ENCODE measurements at places on chromosomes 6 and 20. TPM values are rescaled to one million over a fixed set of nuclear protein-coding genes. Genes with fewer than 3 reads are reported as not detected.

DNA sequence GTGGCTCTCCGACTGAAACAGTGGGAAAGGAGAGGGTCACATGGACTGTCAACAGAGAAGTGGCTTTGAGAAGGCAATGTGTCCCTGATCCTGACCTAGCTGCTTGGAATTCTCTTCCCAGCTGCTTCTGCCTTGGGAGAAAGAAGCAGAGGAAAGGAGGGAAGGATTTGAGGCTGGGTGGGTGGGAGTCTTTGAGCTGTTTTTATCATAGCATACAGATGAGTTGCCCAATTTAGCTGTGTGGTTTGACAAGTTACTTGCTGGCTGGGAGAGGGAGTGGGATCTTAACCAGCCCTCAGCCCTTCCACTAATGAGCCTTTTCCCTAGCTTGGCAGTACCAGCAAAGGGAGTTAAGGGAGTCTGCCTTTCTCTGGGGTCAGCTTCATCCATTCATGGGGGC, 51.1 kb upstream of the MYL9 start:
- H3K36me3 ChIP-seq: no peaks in the 10 kb centered on the region
- H3K4me3 ChIP-seq: no peak overlapping the region
- no peak for DNase-seq
- no peak overlapping the region for H3K27ac ChIP-seq

DNA sequence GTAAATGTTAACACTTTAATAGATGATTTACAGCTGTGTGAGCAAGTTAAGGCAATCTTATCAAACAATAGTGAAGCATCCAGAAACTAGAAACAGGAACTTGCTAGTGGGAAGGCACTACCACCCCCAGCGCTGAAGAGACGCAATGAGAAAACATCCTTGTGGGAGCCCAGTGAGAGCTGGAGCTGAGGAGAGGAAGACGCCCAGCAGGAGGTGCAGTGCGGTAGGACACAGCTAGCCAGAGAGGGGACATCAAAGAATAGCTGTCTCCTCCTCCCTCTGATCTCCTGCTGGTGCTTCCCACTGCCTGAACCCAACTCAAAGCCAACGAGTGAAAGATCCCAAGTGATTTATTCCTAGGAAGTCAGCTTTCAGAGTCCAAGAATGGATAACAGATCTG, 140.3 kb downstream of the COL12A1 start:
- peak; percentile 63 for DNase-seq
- H3K27ac ChIP-seq: no peak overlapping the region
- no peaks in the 10 kb centered on the region for H3K27me3 ChIP-seq
- no peak overlapping the region for H3K4me3 ChIP-seq
- H3K36me3 ChIP-seq: no peaks in the 10 kb centered on the region

PLCB4 gene
- total RNA-seq: 10.1 TPM

GRCh38 chr6:119210596-119210995, 132.1 kb upstream of the FAM184A start:
- H3K36me3 ChIP-seq: no peaks in the 10 kb centered on the region
- H3K4me1 ChIP-seq: no peaks in the 10 kb centered on the region

DNA sequence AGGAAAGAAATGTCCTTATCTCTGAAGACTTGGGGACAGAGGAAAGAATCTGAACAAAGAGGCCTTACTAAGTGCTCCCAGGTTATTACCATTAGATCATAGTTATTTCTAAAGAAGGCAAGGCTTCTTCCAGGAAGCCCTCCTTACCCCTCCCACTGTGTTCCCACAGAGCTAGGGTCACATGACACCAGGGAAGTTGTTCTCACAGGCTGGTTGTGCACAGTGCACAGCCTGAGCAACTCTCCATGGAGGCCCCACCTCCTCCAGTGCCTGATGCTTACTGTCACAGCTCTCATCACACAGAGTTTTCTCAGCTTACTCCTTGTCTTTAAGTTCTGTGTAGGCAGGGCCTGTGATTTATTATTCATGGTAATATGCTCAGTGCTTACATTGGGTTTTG, 68.9 kb upstream of the SCGN start:
- no peak for DNase-seq
- no peak overlapping the region for H3K4me3 ChIP-seq
- H3K27ac ChIP-seq: no peak overlapping the region
- peaks cover 12% of the 10 kb centered on the region for H3K36me3 ChIP-seq

GRCh38 chr6:89024456-89024855, 56.1 kb upstream of the PNRC1 start:
- H3K27ac ChIP-seq: no peak overlapping the region
- H3K27me3 ChIP-seq: no peaks in the 10 kb centered on the region
- H3K4me3 ChIP-seq: no peak overlapping the region
- peaks cover 4% of the 10 kb centered on the region for H3K4me1 ChIP-seq
- DNase-seq: no peak
- no peaks in the 10 kb centered on the region for H3K36me3 ChIP-seq

GRCh38 chr20:24723186-24723585, 225.9 kb upstream of the CST7 start:
- H3K4me1 ChIP-seq: no peaks in the 10 kb centered on the region
- H3K36me3 ChIP-seq: no peaks in the 10 kb centered on the region
- H3K27ac ChIP-seq: no peak overlapping the region
- H3K27me3 ChIP-seq: no peaks in the 10 kb centered on the region
- H3K4me3 ChIP-seq: no peak overlapping the region

DNA sequence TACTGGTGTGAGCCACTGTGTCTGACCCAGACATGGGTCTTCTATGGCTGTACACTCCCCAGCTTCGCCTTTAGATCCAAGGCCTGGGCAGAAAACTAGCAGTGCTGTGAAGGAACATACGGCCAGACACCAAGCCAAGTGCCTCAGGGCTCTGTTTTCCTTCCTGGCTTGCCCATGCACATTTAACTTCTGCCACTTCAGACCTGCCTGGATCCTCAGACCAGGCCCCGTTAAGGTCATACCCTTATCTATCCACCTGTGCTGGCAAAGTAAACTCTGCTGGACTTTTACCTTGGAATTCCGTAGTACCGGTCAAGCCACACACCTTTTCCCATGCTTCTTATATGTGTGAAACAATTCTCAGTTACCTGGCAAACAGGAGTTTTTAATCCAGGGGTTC, 644.8 kb downstream of the PTPRT start:
- no peak for DNase-seq
- H3K36me3 ChIP-seq: no peaks in the 10 kb centered on the region
- H3K4me1 ChIP-seq: no peaks in the 10 kb centered on the region
- no peak overlapping the region for H3K4me3 ChIP-seq
- no peak overlapping the region for H3K27ac ChIP-seq

TMEM217 gene
- total RNA-seq: 1.1 TPM

DNA sequence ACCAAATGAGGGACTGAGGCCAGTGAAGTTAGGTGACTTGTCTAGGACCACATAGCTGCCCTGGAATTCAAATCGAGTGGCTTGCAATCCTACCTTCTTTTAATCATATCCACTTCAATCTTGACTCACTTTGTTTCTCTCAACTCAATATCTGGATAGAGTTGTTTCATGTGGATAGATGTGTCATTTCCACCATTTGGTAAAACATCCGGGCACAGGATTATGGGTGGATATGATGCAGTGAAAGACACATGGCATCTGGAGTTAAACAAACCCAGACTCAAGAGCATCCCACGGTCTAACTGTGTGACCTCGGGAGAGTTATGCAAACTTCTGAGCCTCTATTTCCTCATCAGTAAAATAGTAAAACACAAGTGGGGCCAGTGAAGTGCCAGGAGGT, 103.6 kb upstream of the CNKSR3 start:
- H3K4me1 ChIP-seq: no peaks in the 10 kb centered on the region
- no peaks in the 10 kb centered on the region for H3K27me3 ChIP-seq
- H3K36me3 ChIP-seq: no peaks in the 10 kb centered on the region

DNA sequence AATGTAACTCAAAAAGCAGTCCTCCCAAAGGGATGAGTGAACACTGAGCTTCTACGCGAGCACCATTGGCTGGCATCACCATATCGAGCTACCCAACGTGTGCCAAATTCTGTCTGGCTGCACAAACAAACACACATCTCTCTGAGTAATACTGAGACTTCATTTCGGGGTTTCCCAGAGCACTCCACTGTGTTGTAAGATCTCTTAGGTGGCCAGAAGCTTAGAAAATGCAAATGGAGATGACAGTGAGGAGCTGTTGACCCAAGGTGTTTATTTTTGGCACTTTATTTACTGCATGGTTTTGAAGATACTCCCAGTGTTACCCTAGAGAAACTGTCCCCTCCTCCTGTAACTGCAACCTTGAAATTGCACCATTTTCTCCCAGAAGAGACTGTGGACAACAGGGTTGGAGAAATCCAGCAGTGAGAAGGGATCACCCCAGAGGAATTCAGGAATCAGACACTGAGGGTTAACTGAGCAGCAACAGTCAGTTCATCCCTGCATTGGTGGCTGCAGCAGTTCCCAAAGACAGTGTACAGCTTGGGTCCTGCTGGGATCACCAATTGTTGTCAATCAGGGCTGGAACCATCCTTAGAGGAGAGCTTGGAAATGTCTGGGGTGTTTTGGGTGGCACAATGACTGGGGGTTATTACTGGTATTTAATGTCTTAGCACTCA, 1.0 kb upstream of the RIPOR2 start:
- no peaks in the 10 kb centered on the region for H3K36me3 ChIP-seq
- H3K27ac ChIP-seq: no peak overlapping the region
- DNase-seq: no peak

DNA sequence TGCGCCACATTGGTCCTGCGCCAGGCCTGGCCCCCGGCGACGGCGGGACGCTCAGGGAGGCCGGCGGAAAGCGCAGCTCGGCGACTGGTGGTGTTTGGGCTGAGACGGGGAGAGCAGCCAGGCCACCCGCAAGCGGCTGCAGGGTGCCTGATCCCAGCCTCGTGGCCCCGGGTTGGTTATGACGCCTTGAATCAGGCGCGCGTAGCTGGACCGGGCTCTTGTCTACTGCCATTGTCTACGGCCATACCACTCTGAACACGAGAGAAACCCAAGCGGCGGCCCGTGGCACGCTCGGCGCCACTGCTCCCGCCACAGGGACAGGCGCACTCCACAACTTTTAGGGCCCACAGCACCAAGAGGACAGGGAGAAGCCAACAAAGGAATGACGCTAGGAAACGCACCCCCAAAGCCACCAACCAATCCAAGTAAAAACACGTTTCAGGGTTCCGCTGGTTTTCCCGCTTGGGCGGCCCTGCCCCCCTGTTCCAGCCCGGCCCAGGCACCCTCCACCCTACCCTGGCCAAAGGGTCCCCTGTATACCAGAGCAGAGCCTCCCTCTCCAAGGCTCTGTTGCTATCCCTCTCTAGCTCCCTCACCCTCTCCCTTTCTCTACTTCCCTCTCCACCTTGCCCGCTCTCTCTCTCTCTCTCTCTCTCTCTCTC, 1849.3 kb upstream of the DEFB115 start:
- no peaks in the 10 kb centered on the region for H3K27me3 ChIP-seq
- no peak overlapping the region for H3K27ac ChIP-seq
- no peak for DNase-seq
- peaks cover 47% of the 10 kb centered on the region for H3K36me3 ChIP-seq
- H3K4me1 ChIP-seq: no peaks in the 10 kb centered on the region
- H3K4me3 ChIP-seq: no peak overlapping the region

- no peak overlapping the region for H3K27ac ChIP-seq
- H3K36me3 ChIP-seq: no peaks in the 10 kb centered on the region
- no peak overlapping the region for H3K4me3 ChIP-seq
- no peaks in the 10 kb centered on the region for H3K4me1 ChIP-seq
- DNase-seq: no peak
These were observed 25.3 kb upstream of the KIF3B start for GRCh38 chr20:32252189-32252588.

DNA sequence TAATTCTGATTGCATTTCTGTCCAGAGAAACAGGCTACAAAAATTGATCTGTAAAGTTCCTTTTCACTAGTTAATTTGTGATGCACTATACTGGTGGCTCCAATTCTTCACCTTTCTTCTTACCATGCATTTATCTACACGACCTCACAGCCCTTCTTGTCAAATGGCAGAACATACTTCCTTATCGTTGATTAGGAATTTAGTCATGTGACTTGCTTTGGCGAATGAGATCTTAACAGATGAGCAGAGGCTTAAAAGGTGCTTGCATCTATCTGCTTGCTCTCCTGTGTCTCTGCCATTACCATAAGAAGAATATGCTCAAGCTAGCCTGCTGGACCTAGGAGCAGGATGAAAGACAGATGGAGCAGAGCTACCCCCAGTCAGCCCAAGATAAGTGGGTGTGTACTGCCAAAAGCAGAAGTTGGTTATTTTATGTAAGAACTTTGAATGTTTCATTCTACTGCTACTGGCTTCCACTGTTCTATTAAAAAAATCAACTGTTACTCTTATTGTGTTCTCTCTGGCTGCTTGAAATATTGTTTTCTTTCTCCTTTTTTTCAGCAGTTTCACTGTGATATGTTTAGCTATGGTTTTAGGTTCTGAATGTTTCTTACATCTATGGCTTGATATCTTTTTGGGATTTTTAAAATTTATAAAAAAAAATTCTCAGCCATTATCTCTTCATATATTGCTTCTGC, 40.2 kb upstream of the RBM24 start:
- H3K27ac ChIP-seq: no peak overlapping the region
- peaks cover 14% of the 10 kb centered on the region for H3K36me3 ChIP-seq
- H3K27me3 ChIP-seq: no peaks in the 10 kb centered on the region
- no peak overlapping the region for H3K4me3 ChIP-seq
- no peaks in the 10 kb centered on the region for H3K4me1 ChIP-seq

VGLL2 gene
- total RNA-seq: not detected

TMEM244 gene
- total RNA-seq: not detected

GRCh38 chr6:87483929-87484328, 11.2 kb downstream of the SLC35A1 start:
- no peaks in the 10 kb centered on the region for H3K27me3 ChIP-seq
- H3K4me1 ChIP-seq: no peaks in the 10 kb centered on the region
- H3K27ac ChIP-seq: no peak overlapping the region
- H3K36me3 ChIP-seq: peaks cover 5% of the 10 kb centered on the region
- no peak overlapping the region for H3K4me3 ChIP-seq

- H3K4me1 ChIP-seq: no peaks in the 10 kb centered on the region
- H3K27me3 ChIP-seq: no peaks in the 10 kb centered on the region
- no peaks in the 10 kb centered on the region for H3K36me3 ChIP-seq
- DNase-seq: no peak
These were observed 503.8 kb upstream of the MARCKS start for GRCh38 chr6:113353392-113353791.

OXT gene
- total RNA-seq: 0.64 TPM

- no peak for DNase-seq
- no peaks in the 10 kb centered on the region for H3K4me1 ChIP-seq
- H3K4me3 ChIP-seq: no peak overlapping the region
- no peaks in the 10 kb centered on the region for H3K36me3 ChIP-seq
- no peaks in the 10 kb centered on the region for H3K27me3 ChIP-seq
These were observed 251.7 kb downstream of the PHACTR1 start for GRCh38 chr6:12968290-12968689.

DNA sequence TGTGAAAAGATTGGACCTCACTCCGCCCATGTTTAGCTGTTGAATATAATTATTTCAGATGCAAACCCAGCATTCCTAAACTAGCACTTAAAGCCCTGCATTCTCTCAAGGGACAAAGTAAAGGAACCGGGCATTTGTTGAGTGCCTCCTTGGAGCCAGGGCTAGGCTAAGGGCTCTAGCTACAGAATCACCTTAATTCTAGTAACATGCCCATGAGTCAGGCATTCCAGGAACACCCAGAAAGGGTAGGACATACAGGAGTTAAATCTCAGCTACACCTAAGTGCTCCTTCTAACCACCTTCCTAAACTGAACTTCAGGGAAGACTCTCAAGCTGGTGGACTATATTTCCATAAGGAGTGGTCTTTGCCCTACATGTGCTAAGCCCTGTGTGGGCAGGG, 89.4 kb downstream of the SLC24A3 start:
- H3K27me3 ChIP-seq: no peaks in the 10 kb centered on the region
- no peak overlapping the region for H3K4me3 ChIP-seq
- H3K36me3 ChIP-seq: no peaks in the 10 kb centered on the region
- H3K27ac ChIP-seq: no peak overlapping the region
- H3K4me1 ChIP-seq: peaks cover 3% of the 10 kb centered on the region
